ENCODE measurements at places on chromosomes 1 and 21.

GRCh38 chr21:45532826-45533360 is 9.3 kb downstream of the SLC19A1 start:
- DNase-seq, result no peak

DNA sequence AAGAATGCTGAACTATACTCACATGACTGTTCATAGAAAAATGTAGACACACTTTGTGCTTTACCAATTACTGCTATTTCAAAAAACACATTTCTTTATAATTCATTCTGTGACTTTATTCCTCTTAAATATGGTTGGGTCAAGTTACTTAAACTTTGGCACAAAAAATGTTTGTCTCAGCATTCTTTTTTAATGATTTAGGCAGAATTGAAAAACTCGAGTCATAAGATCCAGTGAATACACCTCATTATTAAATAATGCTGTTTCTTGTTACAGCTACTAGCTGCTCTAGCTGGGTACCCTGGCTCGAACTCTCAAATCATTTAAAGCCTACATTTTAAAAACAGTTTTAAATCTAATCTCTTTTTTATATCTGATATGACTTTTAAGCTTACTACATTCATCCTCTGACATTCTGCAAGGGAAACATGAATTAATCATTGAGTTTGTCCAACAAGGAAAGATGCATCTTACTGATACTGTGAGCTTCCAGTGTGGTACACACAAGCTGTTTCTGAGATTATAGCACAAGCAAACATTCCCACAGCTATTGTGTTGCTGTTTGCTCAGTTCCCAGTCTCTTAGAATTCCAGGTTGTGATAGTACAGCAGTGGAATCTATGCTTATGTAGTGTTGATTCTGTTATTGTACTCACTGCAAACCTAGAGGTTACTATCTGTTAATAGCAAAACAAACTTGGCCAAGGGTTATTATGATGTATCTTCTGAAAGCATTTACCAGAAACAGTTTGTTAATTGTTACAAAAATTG is 746.5 kb downstream of the USP25 start:
- DNase-seq, result no peak

- DNase-seq, result no peak
Measured at GRCh38 chr21:25967181-25967900, 203.2 kb downstream of the APP start.

- no peak for DNase-seq
Measured at GRCh38 chr1:203406446-203407045, 55.6 kb upstream of the FMOD start.

- DNase-seq, result no peak
Measured at GRCh38 chr1:156552518-156552917, 19.8 kb downstream of the IQGAP3 start.

DNA sequence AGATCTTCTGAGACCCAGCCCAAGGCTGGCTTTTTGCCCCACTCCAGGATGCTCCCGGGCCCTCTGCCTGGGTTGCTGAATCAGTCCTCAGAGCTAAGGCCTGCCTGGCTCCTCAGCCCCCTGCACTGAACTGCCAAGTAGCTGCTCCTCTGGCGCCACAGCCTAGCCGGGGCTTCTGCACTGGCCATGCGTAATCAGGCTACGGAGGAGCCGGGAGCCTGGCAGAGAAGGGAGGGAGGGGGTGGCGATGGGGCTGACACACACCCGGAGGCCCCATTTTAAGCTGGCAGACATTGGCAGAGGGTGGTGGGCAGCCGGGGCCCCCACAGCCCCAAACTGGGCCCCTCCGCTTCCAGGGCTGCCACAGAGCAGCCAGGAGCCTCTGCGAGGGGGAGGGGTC is 38.7 kb downstream of the ALPL start:
- DNase-seq, result no peak

DNA sequence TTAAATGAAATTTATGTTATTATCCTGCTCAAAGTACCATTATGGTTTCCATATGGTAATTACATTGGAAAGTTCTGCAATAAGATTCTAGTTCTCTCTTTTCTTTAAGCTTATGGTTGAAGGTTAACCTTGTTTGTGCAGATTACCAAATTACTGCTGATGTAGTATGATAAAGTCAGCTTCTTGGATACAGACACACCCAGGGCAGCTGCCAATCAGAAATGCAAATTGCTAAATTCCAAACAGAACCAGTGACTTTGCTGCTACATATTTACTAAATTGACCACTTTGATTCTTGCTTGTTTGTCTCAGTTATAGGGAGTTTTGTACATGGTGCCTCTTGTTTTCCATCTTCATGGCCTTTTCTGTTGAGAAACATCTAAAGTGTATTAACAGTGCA is 26.5 kb downstream of the GNAT2 start:
- DNase-seq, result no peak

- DNase-seq, result peak; percentile 14
Measured at GRCh38 chr1:78490861-78491450, at the start of gene PTGFR. Gene PTGFR (plus strand): TSS chr1:78490974. CDS start chr1:78492744, 1,770 bp downstream.

DNA sequence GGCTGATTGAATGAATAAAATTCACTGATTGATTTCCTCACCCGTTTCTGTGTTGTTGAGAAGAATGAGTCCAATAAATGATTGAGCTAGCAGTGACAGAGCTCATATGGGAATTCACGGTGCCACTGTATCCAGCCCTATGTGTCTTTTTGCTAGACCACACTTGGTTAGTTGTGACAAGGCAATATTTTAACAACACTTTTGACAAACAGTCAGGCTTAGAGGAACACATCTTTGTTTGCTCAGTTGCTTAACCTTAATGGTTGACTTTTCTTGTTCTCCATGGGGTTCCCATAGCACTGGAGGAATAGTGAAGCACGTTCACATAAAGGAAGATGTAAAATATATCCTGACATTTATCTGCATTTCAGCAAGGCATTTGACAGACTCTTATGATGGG is 273.9 kb upstream of the DEPDC1 start:
- DNase-seq, result no peak

DNA sequence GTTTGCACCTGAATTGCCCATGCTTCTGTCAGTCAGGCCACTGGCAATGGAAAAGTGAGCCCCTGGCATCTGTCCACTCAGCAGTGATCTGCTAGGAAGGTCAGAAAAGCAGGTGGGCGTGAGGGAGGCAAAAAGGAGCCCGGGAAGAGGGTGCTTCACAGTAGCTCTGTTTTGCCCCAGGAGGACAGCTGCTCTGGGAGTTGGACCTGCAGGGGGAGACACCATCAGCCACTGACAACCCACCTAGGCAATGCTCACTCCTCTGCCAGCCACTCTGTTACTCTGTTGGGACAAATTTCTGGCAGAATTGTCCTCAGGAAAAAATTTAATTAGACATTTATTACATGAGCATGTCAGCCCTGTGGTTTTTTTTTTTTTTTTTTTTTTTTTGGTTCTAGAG is 146.4 kb downstream of the LRIG2 start:
- no peak for DNase-seq

DNA sequence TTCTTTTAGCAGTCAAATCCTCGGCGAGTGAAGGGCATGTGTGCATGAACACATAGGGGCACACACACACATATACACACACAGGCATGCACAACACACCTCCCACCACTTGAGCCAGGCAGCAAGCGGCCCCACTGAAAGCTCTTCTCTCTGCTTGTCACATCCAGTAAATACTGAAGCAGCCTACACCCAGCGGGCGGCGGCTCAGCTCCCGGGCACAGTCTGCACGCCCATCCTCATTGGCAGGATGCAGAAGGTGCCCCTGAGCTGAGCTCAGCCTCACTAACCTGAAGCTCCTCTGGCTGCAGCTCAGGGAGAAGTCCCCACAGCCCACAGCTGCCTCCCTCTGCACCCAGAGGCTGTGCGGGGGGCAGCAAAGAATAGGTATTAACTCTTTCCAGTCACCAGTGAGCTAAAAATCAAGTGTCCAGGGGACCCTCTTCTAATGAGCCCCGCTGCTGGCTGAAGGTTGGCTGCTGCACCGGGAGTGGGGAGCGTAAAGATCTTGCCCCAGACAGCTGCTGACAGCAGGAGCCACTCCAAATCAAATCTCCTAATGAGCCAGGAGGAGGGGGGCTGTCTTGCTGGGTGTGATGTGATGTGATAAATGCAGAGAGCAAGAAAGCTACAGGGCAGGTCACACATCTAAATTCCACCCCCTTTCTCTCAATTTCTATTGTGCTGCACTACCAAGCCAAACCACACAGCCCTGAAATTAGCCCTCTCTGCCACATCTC is 12.5 kb downstream of the RGS8 start:
- peak; percentile 58 for DNase-seq

DNA sequence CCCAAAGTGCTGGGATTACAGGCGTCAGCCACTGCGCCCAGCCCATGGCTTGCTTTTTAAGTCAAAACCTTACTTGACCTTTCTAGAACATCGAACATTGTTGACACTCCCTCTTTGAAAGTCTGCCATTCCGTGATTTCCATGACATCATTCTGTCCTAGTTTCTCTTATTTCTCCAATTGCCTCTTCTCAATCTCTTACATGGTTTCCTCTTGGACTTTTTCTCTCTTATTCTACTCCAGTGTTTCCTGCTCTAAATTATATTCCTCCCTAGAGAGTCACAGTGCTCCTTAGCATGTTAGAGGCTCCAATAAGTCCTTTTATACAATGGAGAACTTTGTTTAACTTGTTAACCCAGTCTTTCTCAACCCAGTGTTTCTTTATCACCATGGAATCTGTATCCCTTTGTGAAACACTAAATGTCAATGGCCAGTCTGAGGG is 25.5 kb downstream of the JAM2 start:
- DNase-seq, result no peak

DNA sequence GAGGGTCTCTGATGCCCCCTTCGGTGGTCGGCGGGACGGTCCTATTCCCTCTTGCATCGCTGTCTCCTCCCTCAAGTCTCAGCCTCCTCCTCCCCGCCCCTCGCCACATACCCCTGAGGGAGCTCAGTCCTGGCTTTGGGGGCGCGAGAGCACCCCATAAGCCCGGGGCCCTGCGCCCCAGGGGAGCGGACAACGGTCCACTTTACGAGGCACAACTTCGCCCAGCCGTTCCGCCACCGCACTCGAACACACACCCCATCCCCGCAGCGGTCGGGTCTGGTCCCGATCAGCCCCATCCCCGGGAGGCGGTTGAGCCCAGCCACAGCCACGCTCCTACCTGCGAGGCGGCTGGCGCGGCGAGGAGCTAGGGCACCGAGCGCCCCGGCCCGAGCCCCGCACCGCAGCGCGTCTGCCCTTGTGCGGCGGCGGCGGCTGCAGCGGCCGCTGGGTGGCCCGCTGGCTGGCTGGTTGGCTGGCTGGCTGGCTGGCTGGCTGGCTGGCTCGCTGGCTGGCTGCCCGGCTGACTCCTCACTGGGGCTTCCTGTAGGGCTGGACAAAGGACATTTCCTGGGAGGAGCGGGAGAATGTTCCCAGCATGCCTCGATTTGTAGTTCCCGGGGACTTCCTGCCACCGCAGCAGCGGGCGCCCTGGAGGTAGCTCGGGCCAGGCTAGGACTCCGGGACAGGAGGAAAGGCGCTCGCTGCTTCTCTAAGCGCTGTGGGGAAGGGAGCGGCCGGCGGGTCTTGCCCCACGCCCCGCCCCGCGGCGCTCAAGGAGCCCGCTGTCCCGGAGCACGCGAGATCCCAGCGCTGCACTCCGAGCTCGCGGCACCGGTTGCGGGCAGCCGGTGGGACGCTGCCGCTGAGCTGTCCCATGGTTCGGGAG is at the start of gene ZNF697:
ZNF697 (minus strand) TSS at position 533 of the 886 bp plus-strand sequence. CDS start 22,166 bp downstream, outside the sequence.
- peak; percentile 80 for DNase-seq

- DNase-seq, result no peak
Measured at GRCh38 chr1:4062992-4063391, 162.9 kb upstream of the C1orf174 start.

DNA sequence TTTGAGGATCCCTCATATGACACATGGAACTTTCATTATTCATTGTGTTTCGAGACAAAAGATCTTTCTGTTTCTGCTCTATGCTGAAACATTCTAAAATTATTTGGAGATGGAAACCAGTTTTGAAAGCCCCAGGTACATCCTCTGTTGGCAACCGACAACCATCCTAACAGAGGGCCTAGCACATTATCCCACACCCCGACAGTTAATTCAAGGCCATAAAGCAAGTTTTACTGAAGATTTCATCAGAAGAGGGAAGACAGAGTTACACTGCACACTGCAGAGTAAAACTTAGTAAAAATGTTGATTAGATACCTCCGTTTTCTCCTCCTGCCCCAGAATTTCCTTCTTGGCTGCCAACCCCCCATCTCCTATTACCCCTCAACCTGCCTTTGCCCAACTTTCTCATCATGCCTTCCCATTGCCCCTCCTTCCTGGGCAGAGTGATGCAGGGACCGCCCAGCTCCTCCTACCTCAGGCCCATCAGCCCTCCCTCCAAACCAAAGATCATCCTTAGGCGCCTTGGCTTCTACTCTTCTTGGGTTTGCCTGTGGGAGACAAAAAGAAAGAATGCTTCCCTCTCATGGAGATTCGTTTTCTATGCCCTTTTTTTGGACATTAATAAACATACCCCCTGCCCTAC is 52.9 kb upstream of the CITED4 start:
- no peak for DNase-seq

GRCh38 chr1:237562242-237562823 is 328.4 kb downstream of the ZP4 start:
- DNase-seq, result no peak

DNA sequence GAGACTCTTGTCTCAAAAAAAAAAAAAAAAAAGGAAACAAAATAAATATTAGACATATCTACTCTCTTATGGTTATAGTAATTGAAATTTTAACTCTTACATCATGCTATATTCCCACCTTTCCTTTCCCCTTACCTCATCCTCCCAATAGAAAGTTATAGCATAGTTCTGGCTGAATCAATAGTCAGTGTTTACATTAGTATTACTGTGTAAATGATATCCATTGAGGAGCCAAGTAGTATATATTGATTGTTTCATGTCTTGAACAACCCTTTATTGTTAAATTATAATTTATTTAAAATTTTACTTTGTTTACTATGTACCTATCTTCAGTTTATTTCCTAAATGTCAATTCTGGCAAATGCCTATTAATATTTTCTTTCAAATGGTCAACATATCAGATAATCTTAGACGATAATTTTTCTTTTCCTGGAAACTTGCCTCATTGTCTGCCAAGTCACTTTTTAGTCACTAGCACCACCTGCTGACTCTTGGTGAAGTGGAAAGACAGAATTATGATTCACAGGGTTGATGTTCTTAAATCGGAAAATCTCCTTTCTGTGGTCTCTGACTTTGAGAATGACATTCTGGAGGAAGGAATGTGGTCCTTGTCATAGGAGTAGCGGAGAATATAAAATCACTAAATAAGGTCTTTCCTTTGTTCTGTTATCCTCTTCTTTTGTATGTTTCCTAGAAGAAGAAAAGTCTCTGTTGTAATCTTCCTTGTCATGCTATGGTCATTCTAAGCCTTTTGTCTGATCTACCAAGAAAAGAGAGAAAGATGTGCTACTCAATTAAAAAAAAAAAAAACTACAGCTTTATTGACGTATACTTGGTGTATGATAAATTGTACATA is 8.6 kb downstream of the HJV start:
- no peak for DNase-seq

All from D721Med (cell line).